ENCODE measurements at places on chromosomes 1 and 21.

DNA sequence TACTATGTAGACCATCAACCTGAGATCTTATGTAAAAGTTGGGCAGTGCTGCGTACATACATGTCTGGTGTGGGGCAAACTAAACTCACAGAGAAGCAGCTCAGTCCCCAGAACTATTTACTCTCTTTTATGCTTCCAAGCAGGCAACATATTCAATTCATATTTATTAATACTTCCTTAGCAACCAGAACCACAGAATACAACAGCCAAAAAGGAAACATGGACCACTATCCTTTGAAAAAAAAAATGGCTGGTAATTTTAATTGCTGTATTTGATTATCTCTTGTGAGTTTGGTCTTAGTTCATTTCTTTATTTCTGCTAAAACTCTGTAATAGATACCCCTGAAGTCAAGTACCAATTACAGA, 1.5 kb upstream of the PPP1R15B start:
- DNase-seq = no peak

- DNase-seq = no peak
Measured at GRCh38 chr1:172670791-172671190, 11.9 kb downstream of the FASLG start.

DNA sequence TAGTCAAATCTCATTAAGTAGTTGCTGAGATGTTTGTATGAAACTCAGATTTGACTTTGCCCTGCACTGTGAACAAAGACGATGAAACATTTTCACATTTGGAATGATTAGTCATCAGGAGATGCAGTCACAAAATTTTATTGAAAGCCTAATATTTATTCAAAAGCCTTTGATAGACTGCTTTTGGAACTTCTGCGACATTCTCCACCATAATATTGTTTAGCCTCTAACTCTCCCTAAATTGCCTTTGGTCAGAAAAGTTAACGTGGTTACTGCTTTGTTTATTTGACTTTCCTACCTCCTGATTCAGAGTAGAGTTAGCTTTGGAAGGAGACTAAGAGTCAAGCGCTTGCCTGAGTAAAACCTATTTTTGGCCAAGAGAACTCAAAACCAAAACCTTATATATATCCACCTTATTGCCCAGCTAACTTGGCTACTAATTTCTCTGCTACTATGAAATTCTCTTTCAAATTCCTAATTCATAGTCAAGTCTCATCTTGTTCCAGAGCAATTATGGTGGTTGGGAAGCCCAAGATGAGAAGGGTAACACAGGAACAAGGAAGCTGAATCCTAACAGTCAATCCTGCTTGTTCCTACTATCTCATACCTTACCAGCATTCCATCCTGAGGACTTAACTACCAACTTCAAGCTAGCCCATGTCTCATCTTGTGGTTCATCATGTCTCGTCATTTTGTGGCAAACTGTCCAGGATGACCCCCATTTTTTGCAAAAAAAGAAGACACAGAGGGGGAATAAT, 429.6 kb downstream of the USP25 start:
- DNase-seq = no peak

GRCh38 chr1:204331275-204331674, 28.5 kb downstream of the PLEKHA6 start:
- no peak for DNase-seq

DNA sequence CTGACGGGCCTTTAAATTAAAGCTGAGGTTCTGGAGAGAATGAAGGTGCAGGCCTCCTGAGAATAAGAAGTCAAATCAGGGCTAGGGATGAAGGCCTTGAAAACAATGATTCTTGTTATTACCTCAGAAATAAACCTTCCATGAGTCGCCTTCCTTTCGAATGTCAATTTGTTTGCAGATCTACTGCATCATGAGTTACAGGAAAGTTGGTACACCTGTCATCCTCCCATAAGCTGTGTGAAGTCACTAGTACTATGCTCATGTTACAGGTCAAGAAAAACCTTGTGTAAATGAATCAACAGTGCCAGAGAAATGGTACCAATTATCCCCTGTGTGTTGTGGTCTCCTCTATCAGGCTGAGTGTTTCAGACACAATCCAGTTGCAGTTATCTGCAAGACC, 281.2 kb upstream of the PLXNA2 start:
- no peak for DNase-seq

- peak; percentile 45 for DNase-seq
Measured at GRCh38 chr1:94578856-94579255, 37.3 kb upstream of the F3 start.

DNA sequence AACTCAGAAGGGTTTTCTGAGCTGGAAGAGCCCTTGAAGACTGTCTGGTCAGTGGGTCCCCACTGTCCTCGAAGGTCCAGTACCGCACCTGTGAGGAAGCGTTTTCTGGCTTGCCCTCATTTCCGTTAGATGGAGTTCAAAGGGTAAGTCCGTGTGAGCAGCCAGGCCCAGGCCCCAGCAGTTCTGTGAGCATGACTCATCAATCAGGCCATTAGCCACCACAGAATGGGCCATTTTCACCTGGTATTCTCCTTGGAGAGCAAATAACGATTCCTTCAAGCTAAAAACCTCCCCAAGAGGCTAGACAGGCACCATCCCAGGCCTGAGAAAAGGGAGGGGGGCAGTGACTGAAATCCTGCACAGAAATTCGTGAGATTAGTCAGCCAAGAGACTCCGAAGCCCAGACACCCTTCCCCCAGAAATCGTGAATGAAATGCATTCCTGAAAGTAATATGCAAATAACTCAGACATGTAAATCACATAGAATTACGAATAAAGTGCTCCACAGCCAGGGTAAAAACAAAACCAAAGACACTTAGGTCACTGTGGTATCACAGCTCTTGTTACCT, 66.0 kb downstream of the BCAR3 start:
- DNase-seq = peak; percentile 16

GRCh38 chr21:17709266-17709611, 96.5 kb upstream of the BTG3 start:
- no peak for DNase-seq

- peak; percentile 41 for DNase-seq
Measured at GRCh38 chr1:185786524-185786923, 52.3 kb downstream of the HMCN1 start.

GRCh38 chr1:169745015-169745861, 11.4 kb upstream of the SELE start:
- peak; percentile 30 for DNase-seq

- no peak for DNase-seq
Measured at GRCh38 chr1:233496993-233497392, 116.9 kb upstream of the KCNK1 start.

GRCh38 chr1:40315795-40316594, 1.1 kb downstream of the COL9A2 start:
- DNase-seq = no peak

- DNase-seq = no peak
Measured at GRCh38 chr1:28744184-28744583, 7.4 kb downstream of the YTHDF2 start.

- DNase-seq = no peak
Measured at GRCh38 chr1:36765785-36766300, 268.5 kb downstream of the GRIK3 start.

GRCh38 chr1:15152318-15153183, 996 bp upstream of the TMEM51 start:
- DNase-seq = peak; percentile 80

Data from fibroblast of gingiva (primary cell).